Cerebellar nuclear complex (tissue), 1 donor: ENCODE measurements at places on chromosomes 5 and 9.

DNA sequence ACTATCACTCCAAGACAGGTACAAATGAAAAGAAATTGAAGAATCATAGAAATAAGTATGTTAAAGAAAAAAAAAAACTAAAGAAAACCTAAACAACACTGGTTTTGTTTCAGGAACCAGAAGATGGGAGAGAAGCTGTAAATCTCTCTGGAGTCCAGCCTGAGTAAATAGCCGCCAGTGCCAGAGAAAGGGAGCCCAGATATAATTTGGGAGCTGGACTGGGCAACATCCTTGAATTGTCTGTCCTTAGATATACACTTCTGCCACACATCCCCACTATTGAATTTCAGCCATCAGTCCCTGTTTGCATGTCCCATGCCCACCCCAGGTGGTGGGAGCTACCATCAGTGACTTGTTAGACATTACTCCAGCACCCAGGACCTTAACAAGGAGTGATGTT, 979.6 kb downstream of the DTWD2 start:
- DNase-seq = no peak

DNA sequence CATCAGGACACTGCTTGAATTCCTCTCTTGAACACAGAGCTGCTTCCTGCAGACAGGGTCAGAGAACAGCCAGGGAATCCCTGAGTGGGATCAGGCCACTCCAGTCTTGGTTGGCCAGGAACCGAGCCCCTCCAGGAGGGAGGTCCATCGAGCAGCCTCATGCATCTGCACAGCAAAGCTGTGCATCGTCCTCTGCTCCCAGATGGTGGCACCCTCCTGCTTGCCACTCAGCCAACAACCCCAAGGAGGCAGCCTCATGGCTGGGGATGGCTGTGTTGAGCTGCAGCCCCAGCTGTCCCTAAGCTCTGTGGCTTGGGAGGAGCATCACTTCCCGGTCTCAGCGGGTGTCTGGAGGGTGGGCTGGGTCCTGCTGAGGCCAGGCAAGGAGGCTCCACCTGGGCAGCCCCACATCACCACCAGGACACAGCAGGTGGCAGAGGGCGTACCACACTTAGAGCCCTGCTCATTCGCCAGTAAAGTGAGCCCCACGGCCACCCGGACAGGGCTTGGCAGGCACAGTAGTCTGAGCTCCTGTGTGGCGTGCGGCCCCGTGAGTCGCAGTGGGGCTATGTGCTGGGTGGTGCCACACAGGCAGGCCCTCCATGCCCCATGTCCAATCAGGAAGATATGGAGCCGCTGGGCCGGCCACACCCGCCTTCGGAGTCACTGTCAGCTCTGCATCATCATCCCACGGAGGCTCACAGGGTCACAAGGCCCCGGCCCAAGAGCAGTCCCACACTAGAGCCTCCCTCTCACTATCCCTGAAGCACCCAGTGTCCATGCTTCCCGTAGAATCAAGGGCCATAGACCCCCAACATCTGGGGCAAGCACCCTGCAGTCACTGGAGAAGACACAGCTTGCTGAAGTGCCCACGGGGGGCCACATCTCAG, 11.9 kb downstream of the LPCAT1 start:
- no peak for DNase-seq

DNA sequence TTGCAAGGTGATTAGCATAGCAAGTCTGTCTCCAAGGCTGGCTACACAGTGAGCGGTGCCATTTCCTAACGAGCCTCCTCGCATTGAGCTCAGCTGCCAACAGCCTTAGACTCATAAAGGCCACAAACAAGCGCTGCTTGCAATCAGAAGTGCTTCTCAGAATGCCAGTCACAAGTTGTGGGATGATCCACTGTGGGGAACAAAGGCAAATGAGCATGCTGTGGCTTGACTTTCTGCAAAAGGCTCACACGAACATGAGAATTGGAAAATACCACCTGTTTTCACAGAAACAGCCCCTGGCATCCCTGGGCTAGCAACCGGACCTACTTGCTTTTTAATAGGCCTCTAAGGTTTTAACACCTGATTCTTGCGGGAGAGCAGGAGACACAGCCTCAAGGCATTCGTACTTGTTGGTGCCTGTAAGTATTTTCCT, 215.5 kb downstream of the FANCC start:
- no peak for DNase-seq

- DNase-seq = no peak
Measured at GRCh38 chr9:72808446-72808768, 144.4 kb downstream of the ALDH1A1 start.

DNA sequence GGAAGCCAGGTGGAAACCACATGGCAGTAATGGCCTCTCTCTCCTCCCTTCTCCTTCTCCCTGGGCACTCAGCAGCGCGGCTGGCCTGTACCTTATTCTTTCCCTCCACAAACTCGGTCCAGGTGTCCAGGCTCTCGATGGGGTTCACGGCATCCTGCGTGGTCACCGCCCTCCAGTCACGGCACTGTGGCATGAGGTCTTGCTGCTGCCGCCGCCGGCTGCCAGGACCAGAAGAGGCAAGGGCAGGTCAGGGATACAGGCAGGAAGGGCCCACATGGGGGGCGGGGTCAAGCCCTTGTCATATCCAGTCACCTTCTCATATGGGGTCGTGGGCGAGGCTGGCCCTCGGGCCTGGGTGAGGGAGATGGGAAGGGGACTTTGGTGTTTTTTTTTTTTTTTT, 25.6 kb downstream of the FLT4 start:
- no peak for DNase-seq

- no peak for DNase-seq
Measured at GRCh38 chr5:101929628-101930027, 366.5 kb downstream of the SLCO4C1 start.

DNA sequence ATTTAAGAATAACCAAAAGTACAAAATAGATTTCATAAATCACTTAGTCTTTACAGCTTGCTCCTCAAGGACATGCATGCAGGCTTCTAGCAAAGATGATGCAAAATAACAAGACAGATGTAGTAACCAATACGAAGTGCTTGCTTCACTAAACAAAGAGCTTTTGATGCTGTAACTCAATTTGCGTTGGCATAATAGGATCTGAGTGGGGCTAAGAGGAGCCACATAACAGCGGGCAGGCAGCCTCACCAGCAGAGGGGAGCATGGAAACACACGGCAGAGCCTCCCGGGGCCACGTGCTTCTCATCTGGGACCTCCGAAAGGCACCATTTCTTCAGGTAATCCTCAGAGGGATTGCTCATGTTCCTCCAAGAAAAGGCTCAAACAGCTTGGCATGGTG, 139.7 kb downstream of the C5orf15 start:
- DNase-seq = no peak

GRCh38 chr9:34638138-34638445, 505 bp upstream of the SIGMAR1 start:
- no peak for DNase-seq

DNA sequence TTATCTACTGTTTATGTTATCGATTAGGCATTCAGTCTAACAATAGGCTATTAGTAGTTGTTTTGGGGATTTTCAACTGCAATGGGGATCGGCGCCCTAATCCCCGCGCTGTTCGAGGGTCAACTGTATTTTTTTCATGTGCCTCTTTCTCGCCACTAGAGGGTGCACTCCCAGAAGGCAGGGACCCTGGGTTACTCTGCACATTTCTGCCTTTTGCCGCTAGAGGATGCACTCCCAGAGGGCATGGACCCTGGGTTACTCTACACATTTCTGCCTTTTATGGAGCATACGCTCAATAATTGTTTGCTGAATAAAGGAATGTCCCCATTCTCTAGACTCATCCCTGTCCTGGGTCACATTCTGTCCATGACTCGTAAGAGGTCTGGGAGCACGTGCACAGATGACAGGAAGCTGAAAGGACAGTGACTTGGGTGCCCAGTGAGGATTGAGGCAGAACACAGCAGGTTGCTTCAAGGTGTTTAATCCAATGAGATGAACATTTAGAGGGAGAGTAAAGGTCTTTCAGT, 27.9 kb upstream of the RECK start:
- no peak for DNase-seq

DNA sequence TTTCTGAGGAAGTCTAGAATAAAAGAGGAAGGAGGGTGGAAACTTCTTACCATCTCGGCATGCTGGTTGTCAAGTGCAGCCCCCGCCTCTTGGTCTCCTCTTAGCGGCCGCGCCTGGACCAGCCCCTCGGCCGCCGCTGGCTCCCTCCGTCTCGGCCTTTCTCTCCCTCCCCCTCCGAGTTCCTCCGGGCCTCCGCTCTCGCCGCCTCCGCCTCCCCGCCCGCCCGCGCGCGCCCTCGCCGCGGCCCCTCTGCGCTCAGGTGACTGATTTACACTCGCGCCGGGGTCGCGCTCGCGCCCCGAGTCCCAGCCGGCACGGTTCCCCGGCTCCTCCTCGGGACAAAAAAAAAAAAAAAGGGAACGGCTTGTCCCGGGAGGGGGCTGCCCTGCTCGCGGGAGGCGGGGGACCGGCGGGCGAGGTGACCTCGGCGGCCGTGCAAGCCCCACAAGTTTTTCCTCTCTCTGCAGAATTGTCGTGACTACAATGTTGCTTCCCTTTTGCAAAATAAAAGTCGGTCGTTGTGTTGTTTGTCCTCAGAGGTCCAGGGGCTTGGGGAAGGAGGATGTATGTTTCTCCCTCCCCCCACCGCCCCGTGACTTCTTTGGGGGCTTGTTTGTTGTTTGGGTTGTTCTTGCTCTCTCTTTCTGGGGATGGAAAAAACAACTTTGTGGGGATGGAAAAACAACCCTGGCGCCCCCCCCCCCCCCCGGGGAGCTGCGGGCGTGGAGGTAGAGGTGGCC, at the start of gene BNC2:
Gene BNC2 (minus strand): TSS at position 75 of the 740 bp plus-strand sequence. CDS start 22 bp downstream, at position 53.
- DNase-seq = no peak

DNA sequence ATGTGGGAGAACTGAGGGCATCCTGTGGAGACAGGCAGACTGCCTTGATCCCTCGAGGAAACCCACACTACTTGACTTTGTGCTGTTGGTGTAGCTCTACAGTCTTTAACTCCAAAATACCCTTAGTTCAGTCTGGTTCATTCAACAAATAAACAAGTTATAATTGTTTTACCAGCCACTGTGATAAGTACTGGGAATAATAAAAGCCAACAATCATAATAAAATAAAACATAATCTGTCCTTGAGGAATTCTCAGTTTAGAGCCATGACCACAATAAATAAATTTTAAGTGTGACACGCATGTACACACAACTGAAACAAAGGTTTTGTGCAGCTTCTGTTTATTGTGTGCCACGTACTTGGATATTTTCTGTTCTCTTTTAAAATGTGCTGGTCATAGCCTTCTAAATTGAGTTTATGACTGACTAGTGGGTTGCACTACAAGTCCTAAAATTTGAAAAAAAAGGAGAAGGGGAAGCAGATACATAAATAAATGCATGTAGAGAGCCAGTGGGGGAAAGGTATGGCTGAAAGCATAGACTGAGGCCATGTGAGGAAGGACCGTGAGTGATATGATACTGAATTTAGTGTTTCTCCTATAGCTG, 6.2 kb upstream of the SCAMP1 start:
- DNase-seq = no peak
